Stimulated activated CD8-positive, alpha-beta memory T cell treated with anti-CD3 and anti-CD28 coated beads, Interleukin-2, amount 100 ng/mL, for 1 hour (primary cell): ENCODE measurements at places on chromosomes 13 and 19.

DNA sequence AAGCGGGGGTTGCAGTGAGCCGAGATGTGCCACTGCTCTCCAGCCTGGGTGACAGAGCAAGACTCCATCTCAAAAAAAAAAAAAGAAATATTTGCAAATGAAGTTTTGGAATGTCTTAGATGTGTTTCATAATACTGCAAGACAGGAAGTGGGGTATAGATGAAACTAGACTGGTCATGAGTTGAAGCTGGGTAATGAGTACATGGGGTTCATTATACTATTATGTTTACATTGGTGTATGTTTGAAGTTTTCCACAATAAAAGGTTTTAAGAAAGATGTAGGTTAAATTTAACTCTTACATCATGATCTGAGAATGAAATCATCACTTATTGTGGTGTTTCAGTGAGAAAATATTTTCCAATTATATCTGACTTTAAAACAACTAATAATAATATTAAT is 19.0 kb downstream of the FNDC3A start:
- no peak for DNase-seq

GRCh38 chr13:36377826-36378468 is 31.8 kb upstream of the SPART start:
- DNase-seq = no peak

DNA sequence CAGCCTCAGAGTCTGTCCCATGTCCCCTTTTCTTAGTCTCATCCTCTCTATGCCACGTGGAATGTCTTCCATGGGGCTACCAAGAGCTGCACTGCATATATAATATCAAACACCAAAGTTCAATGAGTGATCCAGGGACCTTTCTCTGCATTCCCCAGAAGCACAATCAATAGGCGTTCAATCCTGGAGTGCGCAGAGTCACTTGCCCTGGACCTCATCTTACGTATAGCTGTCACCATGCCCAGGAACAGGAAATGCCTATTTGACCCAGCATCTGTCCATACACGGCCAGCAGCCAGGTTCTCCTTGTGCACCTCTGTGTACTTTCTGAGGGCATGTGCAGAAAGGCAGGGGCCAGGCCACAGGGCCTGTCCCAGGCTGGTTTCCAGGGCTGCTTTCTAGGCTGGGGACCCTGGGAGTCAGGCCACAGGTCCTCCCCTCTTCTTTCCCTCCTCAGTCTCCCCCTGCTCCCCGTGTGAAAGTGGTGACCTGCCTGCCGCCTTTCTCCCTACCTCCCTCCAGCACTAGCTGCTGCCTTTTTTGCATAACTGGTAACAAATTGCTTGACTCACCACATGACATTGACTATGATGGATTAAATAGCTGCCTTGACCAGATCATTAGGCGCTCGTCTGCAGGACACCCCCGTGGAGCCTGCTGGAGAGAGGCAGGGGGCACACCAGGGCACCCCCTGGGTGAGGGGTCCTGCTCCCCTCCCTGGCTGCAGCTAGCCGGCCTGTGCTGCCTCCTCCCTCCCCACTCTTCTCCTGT is 222.0 kb downstream of the ZNF536 start:
- no peak for DNase-seq

DNA sequence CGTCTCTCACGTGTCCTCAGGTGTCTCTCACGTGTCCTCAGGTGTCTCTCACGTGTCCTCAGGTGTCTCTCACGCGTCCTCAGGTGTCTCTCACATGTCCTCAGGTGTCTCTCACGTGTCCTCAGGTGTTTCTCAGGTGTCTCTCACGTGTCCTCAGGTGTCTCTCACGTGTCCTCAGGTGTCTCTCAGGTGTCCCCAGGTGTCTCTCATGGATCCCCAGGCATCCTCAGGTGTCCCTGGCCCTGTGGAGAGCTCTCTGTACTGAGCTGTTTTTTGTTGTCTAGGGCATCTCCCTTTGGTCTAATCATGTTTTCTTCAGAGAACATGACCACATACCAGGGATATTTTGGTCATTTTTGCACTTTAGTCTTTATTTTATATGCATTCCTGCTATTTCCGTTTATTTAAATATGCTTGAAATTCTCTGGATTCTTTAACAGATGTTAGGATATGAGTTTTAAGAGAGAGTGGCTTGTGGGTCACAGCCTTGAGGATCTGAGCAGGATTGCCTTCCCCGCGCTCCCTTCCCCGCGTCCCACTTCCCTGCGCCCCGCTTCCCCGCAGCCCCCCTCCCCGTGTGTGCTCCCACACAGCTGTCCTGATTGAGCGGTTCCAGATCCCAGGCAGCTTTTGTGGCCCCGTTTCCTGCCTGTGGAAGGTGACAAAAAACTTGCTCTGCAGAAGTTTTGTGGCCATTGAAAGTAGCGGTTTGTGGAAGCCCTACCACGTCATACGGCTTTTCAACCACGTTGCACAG is 31.9 kb downstream of the ATP4B start:
- no peak for DNase-seq

DNA sequence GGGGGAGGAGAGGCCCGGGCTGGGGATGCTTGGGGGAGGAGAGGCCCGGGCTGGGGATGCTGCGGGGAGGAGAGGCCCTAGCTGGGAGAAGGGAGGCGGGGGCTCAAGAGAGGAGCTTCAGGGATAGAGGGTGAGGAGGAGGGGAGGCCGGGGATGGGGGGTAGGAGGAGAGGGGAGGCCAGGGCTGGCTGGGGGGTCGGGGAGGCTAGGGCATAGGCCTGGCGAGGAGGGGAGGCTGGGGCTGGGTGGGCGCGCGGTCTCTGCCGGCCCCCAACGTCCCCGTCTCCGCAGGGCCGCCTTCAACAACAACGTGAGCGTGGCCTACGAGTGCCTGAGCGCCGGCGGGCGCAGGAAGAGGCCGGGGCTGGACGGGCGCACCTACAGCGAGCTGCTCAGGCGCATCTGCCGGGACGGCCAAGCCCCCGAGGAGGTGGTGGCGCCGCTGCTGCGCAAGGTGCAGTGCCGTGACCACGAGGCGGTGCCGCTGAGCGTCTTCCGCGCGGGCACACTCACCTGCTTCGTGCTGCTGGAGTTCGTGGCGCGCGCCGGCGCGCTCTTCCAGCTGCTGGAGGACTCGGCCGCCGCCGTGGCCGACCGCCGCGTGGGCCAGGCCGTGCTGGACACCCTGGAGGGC is 11.4 kb downstream of the TPGS1 start:
- DNase-seq = peak; percentile 24

DNA sequence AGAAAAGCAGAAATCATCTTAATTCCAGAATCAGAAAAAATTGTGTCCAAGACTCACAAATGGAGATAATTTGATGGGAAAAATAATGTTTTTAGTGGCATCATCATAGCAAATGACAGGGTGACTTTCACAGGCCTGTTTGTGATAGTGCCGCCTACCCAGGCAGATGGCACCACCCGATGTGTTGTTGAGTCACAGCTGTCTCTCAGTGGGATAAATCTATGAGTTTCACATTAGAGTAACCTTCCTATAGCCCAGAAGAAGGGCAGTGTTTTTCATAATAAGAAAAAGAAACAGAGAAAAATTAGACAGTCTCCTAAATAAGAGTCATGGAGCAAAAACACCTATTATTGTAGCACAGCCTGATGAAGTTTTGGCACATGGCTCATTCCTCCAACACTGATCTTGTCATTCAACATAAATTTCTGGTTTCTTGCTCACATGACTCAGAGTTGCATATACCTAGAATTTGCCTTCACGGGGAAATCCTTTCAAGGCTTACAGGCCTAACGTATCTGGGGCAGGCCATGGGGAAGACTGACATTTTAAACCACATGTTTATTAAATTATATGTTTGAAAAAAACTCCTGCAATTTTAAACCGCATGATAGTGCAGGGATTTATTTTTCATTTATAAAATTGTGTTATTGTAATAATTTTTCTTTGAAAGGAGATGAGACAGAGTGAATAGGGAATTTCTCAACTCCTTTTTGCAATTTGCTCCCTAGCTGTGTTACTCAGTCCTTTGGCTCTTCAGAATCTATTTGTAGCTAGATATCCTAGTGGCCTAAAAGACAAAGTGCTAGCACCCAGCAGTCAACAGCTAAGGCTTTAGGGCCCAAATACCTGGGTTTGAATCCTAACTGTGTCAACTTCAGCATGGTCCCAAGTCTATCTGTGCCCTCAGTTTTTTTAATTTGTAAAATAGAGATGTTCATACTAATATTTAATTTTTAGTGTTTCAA is 393.7 kb downstream of the NDFIP2 start:
- no peak for DNase-seq

DNA sequence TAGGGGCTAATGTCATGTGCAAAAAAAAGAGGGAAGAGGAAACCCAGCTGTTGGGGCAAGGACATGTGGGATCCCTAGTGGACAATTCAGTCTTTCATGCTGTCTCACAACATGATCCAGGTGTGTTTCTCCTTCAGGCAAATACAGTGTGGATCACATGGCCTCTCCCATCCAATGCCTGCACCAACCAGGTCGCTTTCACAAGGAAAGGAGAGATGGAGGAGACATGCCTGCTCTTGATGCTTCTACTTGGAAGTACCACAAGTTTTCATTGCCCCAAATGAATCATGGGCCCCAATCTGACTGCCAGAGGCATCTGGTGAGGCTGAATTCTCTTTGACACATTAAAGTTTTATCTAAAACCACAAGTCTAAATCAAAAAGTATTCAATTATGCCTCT is 82.1 kb downstream of the DLEU7 start:
- DNase-seq = no peak
